Activated CD4-positive, alpha-beta T cell treated with anti-CD3 and anti-CD28 coated beads, Interleukin-2, amount 10 ng/mL, durations not matched to agents 24 days and 14 days (primary cell): ENCODE measurements at places on chromosomes 13 and 19. TPM values are rescaled to one million over a fixed set of nuclear protein-coding genes. Genes with fewer than 3 reads are reported as not detected.

DNA sequence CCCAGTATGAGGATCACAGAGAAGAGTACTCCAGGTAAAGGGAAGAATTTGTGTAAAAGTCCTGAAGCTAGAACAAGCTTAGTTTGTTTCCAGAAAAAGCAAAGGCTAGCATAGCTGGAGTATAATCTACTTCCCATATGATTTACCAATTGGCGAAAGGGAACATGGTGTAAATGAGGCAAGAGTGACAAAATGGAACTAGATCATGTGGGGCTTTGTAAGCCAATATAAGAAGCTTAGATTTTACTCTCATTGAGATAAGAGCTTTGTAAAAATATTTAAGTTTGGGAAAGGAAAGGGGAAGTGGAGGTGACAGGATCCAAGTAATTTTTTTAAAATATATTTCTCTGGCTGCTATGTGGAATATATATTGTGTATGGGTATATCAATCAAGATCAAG, 234.9 kb downstream of the KCTD12 start:
- no peak for DNase-seq

Gene MEIS3
- total RNA-seq: not detected in 2 replicates

Gene PSG1
- not detected in 2 replicates for total RNA-seq

Gene PLPPR2
- total RNA-seq: 2.3 TPM in 2 replicates
